ENCODE measurements at places on chromosomes 7 and 10. TPM values are rescaled to one million over a fixed set of nuclear protein-coding genes. Genes with fewer than 3 reads are reported as not detected.
A peak's percentile ranks its signal among the peaks of the same experiment; 100 is the strongest.

- no peak for DNase-seq
- H3K27ac ChIP-seq: no peak overlapping the region
- peaks cover 4% of the 10 kb centered on the region for H3K4me1 ChIP-seq
- no peak overlapping the region for H3K4me3 ChIP-seq
- no peaks in the 10 kb centered on the region for H3K27me3 ChIP-seq
Measured at GRCh38 chr10:18204039-18204835, 64.0 kb downstream of the CACNB2 start.

Gene PON1
- 0.67 TPM for total RNA-seq

DNA sequence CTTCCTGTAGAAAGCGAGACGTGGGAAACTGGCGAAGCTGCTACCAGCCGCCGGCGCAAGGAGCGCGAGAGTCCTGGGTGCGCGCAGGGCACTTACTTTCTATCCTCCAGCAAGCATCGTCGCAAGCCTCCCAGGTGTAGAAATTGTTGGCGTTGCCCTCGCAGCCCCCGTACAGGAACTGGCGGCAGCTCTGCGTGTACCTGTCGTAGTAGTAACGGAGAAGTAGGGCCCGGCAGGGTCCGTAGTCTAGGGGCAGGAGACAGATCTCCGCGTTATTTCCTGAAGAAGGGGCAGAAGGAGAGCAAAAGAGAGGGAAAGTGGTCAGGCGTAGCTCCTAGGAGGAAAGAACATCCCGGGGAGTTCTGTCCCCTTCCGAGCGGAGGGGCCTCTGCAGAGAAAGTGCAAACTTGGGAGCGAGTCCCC is 501 bp downstream of the TFPI2 start:
- H3K27ac ChIP-seq: no peak overlapping the region
- H3K4me3 ChIP-seq: peak overlapping the region; percentile 46
- H3K4me1 ChIP-seq: no peaks in the 10 kb centered on the region
- DNase-seq: no peak
- H3K27me3 ChIP-seq: peaks cover 43% of the 10 kb centered on the region

Gene MYL7
- 1.5 TPM for total RNA-seq

- H3K27ac ChIP-seq: no peak overlapping the region
- DNase-seq: no peak
- H3K36me3 ChIP-seq: no peaks in the 10 kb centered on the region
Measured at GRCh38 chr7:142800699-142801260, 30.0 kb downstream of the PRSS2 start.
